Regular cardiac myocyte (primary cell): ENCODE measurements at places on chromosomes 3 and 15. TPM values are rescaled to one million over a fixed set of nuclear protein-coding genes. Genes with fewer than 3 reads are reported as not detected.

Gene TICRR
- total RNA-seq: 3.7 and 5.0 TPM in 2 replicates

Gene TLR9
- total RNA-seq: not detected in 2 replicates

Gene ONECUT1
- total RNA-seq: not detected in 2 replicates

Gene ITGA11
- total RNA-seq: 9.6 and 46.5 TPM in 2 replicates

Gene ROBO1
- total RNA-seq: 57.3 and 80.6 TPM in 2 replicates

Gene MRPL3
- 95.0 and 142 TPM in 2 replicates for total RNA-seq

Gene RLBP1
- total RNA-seq: not detected in 2 replicates

Gene LYZL4
- total RNA-seq: 0.19 TPM in 1 of 2 replicates, not detected in the other

Gene SLCO2A1
- under 0.01 and 0.28 TPM in 2 replicates for total RNA-seq

Gene CLRN1
- not detected in 2 replicates for total RNA-seq

Gene POLQ
- total RNA-seq: 1.7 and 11.3 TPM in 2 replicates

Gene SNX33
- 15.3 and 28.2 TPM in 2 replicates for total RNA-seq

Gene ARL8B
- 30.1 and 60.3 TPM in 2 replicates for total RNA-seq

Gene PPP2R3A
- total RNA-seq: 7.9 and 11.8 TPM in 2 replicates

Gene DET1
- total RNA-seq: 4.2 and 5.6 TPM in 2 replicates

Gene MUC20
- total RNA-seq: 0.28 and 0.38 TPM in 2 replicates

Gene DISP2
- total RNA-seq: under 0.01 and 0.19 TPM in 2 replicates

Gene CRTAP
- 117 and 143 TPM in 2 replicates for total RNA-seq

Gene ZNF80
- not detected in 2 replicates for total RNA-seq

Gene TMEM266
- not detected in 2 replicates for total RNA-seq

Gene CHRNA5
- 0.56 and 2.3 TPM in 2 replicates for total RNA-seq

Gene CNTN6
- total RNA-seq: under 0.01 and 0.28 TPM in 2 replicates

Gene ALDH1A2
- total RNA-seq: 4.5 and 8.8 TPM in 2 replicates

Gene SUSD5
- total RNA-seq: 11.3 and 20.7 TPM in 2 replicates

Gene SCAMP5
- total RNA-seq: 2.3 and 4.0 TPM in 2 replicates

Gene TRH
- total RNA-seq: under 0.01 and 0.38 TPM in 2 replicates

Gene TUSC7
- not detected in 2 replicates for total RNA-seq

Gene TRPM1
- under 0.01 TPM in 1 of 2 replicates, not detected in the other for total RNA-seq

Gene PATL2
- under 0.01 and 0.56 TPM in 2 replicates for total RNA-seq

Gene PLAAT1
- 0.56 TPM in 1 of 2 replicates, not detected in the other for total RNA-seq

Gene CEMIP
- 72.9 and 1,057 TPM in 2 replicates for total RNA-seq

Gene DIPK2A
- 71.9 and 128 TPM in 2 replicates for total RNA-seq

Gene ANKRD34C
- total RNA-seq: not detected in 2 replicates

Gene LSG1
- 31.6 and 37.4 TPM in 2 replicates for total RNA-seq

Gene INSYN1
- 1.5 and 1.7 TPM in 2 replicates for total RNA-seq

Gene ARID3B
- 1.7 and 2.1 TPM in 2 replicates for total RNA-seq

Gene RNU5B-1
- total RNA-seq: not detected in 2 replicates

Gene REC114
- total RNA-seq: not detected in 2 replicates

Gene AMT
- total RNA-seq: 0.38 and 0.85 TPM in 2 replicates

Gene KLHL40
- not detected in 2 replicates for total RNA-seq

Gene SLC35G2
- total RNA-seq: 9.2 and 11.3 TPM in 2 replicates

Gene FOXB1
- total RNA-seq: not detected in 2 replicates

Gene SLC27A2
- under 0.01 and 2.3 TPM in 2 replicates for total RNA-seq

Gene ZNF35
- total RNA-seq: 9.9 and 12.1 TPM in 2 replicates

Gene CHAC1
- total RNA-seq: 3.9 and 6.5 TPM in 2 replicates

Gene MNS1
- 0.85 and 4.8 TPM in 2 replicates for total RNA-seq

Gene FANCD2OS
- not detected in 2 replicates for total RNA-seq

Gene B2M
- 1,062 and 3,917 TPM in 2 replicates for total RNA-seq

Gene CSPG4
- total RNA-seq: 50.2 and 70.7 TPM in 2 replicates

Gene CCRL2
- total RNA-seq: 0.19 and 0.28 TPM in 2 replicates

Gene EFCC1
- under 0.01 TPM in 1 of 2 replicates, not detected in the other for total RNA-seq

Gene WDR93
- under 0.01 TPM in 1 of 2 replicates, not detected in the other for total RNA-seq

Gene PRR20G
- total RNA-seq: not detected in 2 replicates

Gene GOLGA8T
- total RNA-seq: 0.28 TPM in 1 of 2 replicates, not detected in the other
